ENCODE measurements at places on chromosomes 16 and 17. TPM values are rescaled to one million over a fixed set of nuclear protein-coding genes. Genes with fewer than 3 reads are reported as not detected.

The RRAD gene
- 1.4 TPM for total RNA-seq

The SLC38A8 gene
- total RNA-seq, result not detected

The NKD1 gene
- total RNA-seq, result not detected

The ABCA9 gene
- total RNA-seq, result under 0.01 TPM

The CCDC200 gene
- not detected for total RNA-seq

The SNRNP25 gene
- total RNA-seq, result 63.3 TPM

The ZG16 gene
- not detected for total RNA-seq

The TBC1D26 gene
- not detected for total RNA-seq
